ENCODE measurements at places on chromosomes 2 and 18.

GRCh38 chr2:108634576-108635160, 84.6 kb upstream of the RANBP2 start:
- no peak for ATAC-seq

- no peak for ATAC-seq
Observed at GRCh38 chr2:223042704-223043118, 9.3 kb upstream of the KCNE4 start.

- ATAC-seq = peak; percentile 66
Observed at GRCh38 chr2:25251422-25252273, 83.3 kb upstream of the POMC start.

DNA sequence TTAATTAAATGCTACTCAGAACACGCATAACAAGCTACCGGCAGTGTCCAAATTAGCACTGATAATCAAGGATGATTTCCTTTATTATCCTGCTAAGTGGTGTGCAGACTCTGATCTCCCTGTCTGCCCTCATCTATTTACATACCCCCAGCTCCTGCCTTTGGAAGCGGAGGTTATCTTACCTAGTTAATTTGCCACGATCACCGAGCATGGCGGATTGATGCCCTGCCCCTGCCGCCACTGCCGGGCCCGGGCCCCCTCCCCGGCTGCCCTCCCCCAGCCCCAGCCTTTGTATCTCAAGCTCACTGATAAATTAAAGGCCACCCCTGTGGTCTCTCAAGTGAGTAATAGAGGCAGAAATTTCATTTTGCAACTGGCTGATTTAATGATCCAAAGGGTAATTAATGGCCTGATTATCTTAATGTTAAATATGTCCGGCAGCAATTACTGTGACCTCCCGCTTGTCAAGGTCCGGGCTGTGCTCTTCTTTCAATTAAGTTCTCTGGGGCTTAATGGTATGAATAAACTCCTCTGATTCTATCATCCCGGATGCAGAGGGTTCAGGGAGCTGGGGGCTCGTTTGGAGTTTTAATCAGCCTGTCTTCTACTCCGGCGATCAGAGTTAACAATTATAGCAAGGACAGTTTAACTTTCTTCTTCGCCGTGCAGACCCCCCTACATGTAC, 113.4 kb downstream of the GBX2 start:
- no peak for ATAC-seq

GRCh38 chr18:43405097-43405496, 127.8 kb upstream of the SYT4 start:
- no peak for ATAC-seq

- ATAC-seq = no peak
Observed at GRCh38 chr2:215969131-215969841, 44.1 kb downstream of the MREG start.

DNA sequence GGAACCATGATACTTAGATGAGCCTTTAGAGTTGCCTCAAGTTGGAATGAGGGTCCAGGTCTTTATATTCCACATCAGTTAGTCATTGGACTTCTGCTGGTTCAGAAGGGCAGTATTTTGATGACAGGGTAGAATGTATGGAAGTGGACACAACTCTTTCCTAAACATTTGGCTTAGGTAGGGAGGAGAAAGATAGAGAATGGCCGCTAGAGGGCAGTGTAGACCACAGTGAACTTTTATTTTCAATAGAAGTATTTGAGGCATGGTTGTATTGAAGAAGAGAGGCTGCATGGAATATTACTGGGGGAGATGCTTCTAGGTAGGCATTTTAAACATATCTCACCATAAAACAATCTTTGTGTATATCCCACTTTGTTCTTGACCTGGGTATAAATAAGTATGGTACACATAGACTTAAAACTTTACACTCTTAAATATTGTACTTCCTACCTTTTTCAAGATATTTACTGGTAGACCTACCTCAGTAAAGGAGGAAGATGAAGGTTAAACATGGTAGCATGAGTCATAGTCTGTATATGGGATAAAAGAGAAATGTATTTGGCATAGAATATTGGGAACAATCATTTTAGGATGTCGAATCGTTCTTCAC, 497.6 kb upstream of the FAM98A start:
- peak; percentile 86 for ATAC-seq

GRCh38 chr2:236082061-236082460, 86.1 kb downstream of the GBX2 start:
- ATAC-seq = no peak

- peak; percentile 98 for ATAC-seq
Observed at GRCh38 chr18:60978338-60978737, 354.9 kb upstream of the CDH20 start.

All from SK-N-SH treated with all-trans-retinoic acid at 6 μM for 48 hours (cell line).